ENCODE measurements at places on chromosomes 3 and 15.

DNA sequence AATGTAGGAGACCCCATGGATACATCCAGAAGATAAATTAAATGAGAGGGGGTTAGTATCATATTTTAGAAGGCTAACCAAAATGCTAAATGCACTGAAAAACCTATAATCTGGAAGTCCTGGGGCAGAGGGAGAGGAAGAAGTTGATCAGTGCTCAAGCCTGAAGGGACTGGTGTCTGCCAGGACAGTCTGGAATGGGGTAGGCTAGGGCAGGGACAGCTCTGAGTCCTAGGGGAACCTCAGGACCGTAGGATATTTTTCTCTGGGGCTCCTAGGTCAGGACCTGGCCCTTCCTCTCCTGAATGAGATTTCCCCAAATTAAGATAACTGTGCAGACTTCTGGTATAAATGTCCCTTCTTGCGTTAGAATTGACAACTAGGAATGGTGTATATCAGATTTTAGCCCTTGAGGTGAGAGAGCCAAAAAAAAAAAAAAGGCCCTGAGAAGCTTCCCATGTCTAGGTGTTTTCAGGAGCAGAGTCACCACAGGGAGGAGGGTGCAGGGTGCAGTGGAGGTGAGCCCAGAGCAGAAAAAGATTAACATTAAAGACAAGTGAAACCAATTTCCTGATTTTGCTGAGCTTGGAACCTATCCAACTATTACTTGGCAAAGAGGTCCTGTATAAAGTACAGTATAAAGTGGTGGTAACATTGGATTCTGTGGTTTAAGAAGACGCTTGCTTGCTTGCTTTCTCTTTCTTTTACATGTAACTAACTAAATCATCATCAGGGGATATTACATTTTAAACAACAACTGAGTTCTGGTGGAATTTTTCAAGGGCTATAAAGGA, 63.5 kb downstream of the HACD2 start:
- DNase-seq, result no peak

GRCh38 chr3:117045143-117045542, 335.6 kb downstream of the TUSC7 start:
- DNase-seq, result no peak

DNA sequence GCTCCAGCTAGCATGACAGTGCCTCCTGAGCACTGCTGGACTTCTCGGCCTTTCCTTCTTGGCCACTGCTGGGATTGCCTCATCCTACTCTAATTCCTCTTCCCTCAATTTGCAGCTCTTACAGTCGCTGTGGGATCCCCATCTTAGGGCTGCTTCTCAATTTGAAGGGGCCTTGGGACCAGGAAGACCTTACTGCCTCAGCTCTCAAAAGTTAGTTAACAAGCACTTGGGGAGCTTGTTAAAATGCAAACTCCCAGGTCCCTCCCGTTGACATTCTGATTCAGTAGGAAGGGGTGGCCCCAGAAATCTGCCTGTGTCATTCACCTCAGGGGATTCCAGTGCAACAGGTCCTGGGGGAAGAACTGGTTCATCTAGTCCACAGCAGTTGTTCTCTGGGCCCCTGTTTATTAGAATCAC, 14.8 kb downstream of the BDH1 start:
- no peak for DNase-seq

- DNase-seq, result no peak
These were observed 767.0 kb downstream of the CADM2 start for GRCh38 chr3:85725809-85726208.

DNA sequence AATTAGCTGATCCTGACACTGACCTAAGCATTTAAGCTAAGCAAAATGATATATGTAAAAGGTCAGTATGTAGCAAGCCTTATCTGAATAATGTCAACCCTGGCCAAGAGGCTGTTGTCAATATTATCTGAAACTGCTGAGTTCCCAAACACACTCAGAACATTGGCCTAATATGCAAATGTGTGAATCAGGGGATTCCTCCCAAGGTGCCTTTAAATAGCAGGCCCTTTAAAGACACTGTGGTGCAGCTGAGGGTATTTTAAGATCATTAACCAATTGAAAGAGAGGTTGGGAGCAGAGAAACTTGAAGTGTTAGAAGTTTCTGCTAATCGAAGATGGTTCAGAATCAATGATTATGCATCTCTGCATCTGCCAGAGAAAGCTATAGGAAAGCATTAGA, 207.0 kb downstream of the NTRK3 start:
- DNase-seq, result no peak

DNA sequence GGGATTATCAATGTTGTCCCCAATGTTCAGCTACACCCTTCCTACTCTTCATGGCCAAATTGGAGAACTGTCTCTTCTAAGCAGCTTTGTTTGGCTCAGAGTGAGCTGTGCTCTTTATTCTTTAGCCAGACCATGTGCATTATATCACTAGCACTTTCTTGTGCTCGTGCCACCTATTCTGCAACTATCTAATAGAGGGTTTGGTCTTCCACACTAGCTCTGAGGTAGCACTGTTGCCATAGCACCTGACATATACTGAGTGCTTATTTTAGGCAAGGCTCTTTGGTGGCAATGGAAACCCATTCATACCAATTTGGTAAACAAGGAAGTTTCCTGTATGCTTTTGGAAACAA, 394.3 kb upstream of the C2CD4B start:
- DNase-seq, result no peak

GRCh38 chr3:53799338-53799865, 46.8 kb downstream of the CHDH start:
- DNase-seq, result no peak

GRCh38 chr15:100966997-100967396, 47.8 kb downstream of the LRRK1 start:
- no peak for DNase-seq

DNA sequence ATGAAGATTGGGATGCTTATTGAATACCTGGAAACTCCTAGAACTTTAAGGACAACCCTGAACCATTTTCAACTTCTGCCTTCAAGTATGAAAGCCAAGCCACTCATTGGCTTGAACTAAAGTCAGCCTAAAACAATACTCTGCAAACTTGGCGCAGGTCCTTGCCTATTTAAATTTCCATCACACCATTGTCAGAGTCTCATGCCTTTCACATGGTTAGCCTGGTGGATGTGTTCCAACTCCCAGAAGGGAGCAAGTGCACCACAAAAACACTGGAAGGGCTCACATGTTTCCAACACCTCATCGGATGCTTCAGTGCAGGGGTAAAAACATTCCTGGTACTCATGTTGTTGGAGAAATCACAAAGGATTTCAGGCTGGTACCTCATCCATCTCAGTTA, 511.6 kb upstream of the MDFIC2 start:
- DNase-seq, result no peak

DNA sequence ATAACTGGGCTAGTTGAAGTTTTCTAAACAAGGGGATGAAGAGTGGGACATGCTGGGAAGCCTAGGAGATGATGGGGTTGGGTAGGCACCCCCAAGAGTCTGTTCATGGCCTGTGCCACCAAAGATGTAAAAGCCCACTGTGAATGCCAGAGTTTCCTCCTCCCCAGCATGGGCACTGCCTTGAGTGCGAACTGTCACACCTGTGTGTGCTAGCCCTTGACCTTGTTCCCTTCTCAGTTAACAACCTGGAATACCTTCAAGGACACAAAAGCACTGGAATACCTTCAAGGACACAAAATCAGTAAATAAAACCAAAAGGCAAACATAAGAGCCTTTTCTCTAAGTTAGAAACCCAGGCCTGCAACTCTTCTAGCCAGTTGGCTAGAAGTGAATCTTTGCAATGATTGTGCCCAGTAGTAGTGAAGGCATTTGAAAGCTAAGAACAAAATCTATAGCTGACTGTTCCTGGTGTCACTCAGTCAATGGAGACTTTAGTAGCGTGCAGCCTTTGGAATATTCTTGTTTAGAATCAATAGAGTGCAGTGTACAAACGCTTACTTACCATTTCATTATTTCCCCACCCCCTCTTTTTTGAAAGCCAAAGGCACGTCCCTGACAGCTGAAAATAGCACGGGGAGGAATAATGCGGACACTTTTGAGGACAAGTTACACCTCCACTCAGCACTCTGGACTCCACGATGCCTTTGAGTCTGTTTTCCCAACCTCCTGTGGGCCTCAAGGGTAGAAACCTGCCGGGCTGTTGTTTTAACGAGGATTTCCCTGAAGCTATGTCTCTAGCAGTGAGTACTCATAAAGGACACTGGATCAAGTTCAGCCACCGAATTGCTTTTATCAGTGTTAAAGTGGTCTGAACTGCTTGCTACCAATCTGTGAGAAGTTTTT, 24.2 kb downstream of the PSMD6 start:
- no peak for DNase-seq

- no peak for DNase-seq
These were observed 98.0 kb upstream of the TLE3 start for GRCh38 chr15:70195587-70196305.

DNA sequence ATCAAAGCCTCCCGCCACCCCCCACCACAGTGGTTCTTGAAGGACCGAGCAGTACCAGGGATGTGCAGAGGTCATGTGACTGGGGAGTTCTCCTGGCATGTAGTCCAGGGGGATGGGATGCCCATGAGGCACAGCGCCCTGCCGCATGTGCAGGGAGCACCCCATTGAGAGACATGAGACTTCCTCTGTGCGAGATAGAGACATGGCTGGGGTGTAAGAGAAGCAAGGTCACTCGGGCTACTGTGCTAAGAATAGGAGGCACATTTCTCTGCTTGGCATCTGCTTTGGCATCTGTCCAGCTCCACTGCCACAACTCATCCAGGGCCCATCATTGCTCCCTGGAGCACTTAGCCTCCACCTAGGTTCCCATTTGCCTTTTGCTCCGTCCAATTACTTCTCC, 2.4 kb upstream of the CYP1A1 start:
- no peak for DNase-seq

DNA sequence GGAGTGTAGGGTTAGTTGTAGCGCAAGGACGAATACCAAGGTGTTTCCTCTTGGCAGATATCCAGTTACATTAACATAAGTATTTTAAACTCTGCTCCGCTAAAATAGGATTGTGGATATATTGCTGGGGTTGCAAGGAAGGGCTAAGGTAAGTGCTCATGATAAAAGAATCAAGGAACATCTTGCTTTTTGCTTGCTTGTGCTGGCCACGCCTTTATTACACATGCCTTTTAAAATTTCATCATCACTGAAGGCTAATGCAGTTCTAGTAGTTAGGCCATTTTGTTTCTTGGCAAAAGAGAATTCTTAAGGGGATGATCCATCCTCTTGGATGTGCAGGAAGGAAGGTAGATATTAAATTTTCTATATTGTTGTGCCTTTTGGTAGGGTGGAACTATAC, 415.6 kb upstream of the TPM1 start:
- DNase-seq, result no peak

GRCh38 chr3:49434731-49435130, 5.6 kb upstream of the NICN1 start:
- no peak for DNase-seq

- no peak for DNase-seq
These were observed 35.8 kb downstream of the GASK1A start for GRCh38 chr3:43014956-43015355.

DNA sequence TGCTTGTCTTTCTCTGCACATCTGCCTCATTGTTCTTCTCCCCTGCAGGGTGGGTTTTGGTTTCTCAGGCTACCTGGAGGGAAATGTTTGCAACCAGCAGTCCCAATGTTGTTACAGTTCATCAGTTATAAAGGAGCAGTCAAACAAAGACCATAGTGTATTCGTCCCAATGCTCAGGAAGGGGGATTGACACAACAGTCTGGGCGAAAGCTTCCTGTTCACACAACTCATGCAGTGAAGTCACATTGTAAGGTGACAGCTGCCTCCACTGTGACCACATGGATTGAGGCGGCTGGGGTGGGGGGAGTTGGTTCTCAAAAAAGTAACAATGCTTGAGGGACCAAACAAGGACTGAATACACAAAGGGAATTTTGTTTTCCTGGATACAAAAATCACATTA, 28.8 kb upstream of the TF start:
- no peak for DNase-seq

- DNase-seq, result no peak
These were observed 41.4 kb downstream of the ROBO2 start for GRCh38 chr3:77081240-77081661.

DNA sequence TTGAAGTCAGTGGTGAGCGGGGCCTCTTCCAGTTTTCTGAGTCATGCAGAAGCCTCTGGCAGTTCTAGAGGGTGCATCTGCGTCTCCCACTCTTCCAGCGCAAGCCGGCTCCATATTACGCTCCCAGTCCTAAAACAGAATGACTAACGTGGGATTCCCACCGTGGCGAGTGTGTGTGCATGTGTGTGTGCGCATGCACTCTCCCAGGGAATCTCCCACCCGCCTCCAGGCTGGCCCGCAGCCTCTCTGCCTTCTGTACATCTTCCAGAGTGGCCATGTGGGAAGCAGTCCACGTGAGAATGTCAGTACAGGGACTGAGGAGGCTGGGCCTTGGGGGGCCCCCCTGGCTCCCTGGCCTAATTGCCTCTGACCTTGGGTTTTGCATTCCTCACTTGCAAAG, 87.7 kb downstream of the LSM3 start:
- DNase-seq, result no peak

- no peak for DNase-seq
These were observed 1325.8 kb upstream of the ALCAM start for GRCh38 chr3:104040896-104041295.

GRCh38 chr3:143150071-143150470, 30.5 kb downstream of the CHST2 start:
- DNase-seq, result no peak

GRCh38 chr3:132787616-132788300, 65.5 kb upstream of the NPHP3 start:
- DNase-seq, result no peak

GRCh38 chr15:98906712-98907083, 100.9 kb downstream of the PGPEP1L start:
- DNase-seq, result no peak

DNA sequence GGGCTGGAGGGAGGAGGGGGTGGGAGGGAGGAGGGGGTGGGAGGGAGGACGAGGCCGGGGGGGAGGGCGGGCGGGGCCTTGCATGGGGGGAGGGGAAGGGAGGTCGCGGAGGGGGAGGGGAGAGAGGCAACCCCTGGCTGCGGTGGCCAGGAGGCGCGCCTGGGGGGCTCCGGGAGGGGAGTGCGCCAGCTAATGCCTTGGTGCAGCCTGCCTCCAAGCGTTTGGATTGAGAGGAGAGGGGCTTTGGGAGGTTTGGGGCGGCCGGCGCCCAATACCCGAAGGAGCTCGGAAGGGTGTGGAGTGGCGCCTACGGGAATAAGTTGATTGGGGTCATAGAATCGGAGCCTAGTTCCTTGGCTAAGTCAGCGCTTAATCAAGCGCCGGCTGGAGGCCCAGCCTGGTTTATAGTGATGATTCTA, 557 bp downstream of the TFG start:
- DNase-seq, result no peak

DNA sequence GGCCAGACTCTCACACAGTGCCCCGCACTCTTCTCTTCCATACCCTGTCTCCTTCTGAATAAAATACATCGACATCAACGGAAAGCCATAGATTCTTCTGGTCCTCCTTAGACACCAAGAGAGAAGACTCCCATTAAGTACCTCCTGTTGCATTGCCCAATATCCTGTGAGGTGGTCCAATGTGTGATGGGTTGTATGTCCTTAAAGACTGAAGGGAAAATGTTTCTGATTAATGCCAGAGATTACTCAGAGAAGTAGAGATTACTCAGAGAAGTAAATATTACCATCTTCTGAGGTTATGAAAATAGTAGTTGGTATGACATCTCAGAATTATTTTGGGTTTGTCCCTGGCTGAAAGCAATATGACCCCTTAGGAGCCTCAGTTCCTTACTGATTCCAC, 60.8 kb upstream of the GALNT15 start:
- DNase-seq, result no peak

Data from stimulated activated CD8-positive, alpha-beta memory T cell treated with anti-CD3 and anti-CD28 coated beads, Interleukin-7, amount 100 ng/mL, for 24 hours (primary cell).